Smooth muscle cell of bladder (primary cell): ENCODE measurements at places on chromosomes 5 and 9. TPM values are rescaled to one million over a fixed set of nuclear protein-coding genes. Genes with fewer than 3 reads are reported as not detected.

The CDH10 gene
- total RNA-seq, result 0.14 and 1.7 TPM in 2 replicates

The PSAT1 gene
- total RNA-seq, result 42.9 and 102 TPM in 2 replicates

The PCDHB6 gene
- under 0.01 and 0.09 TPM in 2 replicates for total RNA-seq

The SERINC5 gene
- 16.0 and 16.6 TPM in 2 replicates for total RNA-seq

The CAMK4 gene
- total RNA-seq, result 2.4 and 2.9 TPM in 2 replicates

The PLGRKT gene
- total RNA-seq, result 9.7 and 12.4 TPM in 2 replicates

The RAB3C gene
- total RNA-seq, result under 0.01 TPM in 1 of 2 replicates, not detected in the other

The WHRN gene
- 1.1 and 2.3 TPM in 2 replicates for total RNA-seq

The SH2D3C gene
- under 0.01 and 0.37 TPM in 2 replicates for total RNA-seq

The PROB1 gene
- total RNA-seq, result 0.71 and 1.0 TPM in 2 replicates

The ESM1 gene
- 0.57 and 3.3 TPM in 2 replicates for total RNA-seq

The FABP6 gene
- total RNA-seq, result not detected in 2 replicates

The ARID3C gene
- 0.09 and 0.14 TPM in 2 replicates for total RNA-seq

The TMEM174 gene
- total RNA-seq, result not detected in 2 replicates

The DELE1 gene
- 32.4 and 32.7 TPM in 2 replicates for total RNA-seq

The TSSK1B gene
- total RNA-seq, result 0.09 and 0.14 TPM in 2 replicates

The FBP1 gene
- not detected in 2 replicates for total RNA-seq

The FAT2 gene
- total RNA-seq, result under 0.01 TPM in 2 replicates

The PKD2L2 gene
- total RNA-seq, result 0.18 TPM in 1 of 2 replicates, not detected in the other

The CDO1 gene
- total RNA-seq, result 2.6 and 7.7 TPM in 2 replicates

The SLC9A3 gene
- 0.43 and 0.55 TPM in 2 replicates for total RNA-seq

The TNFSF15 gene
- 0.28 and 0.55 TPM in 2 replicates for total RNA-seq

The SYK gene
- under 0.01 TPM in 2 replicates for total RNA-seq

The C9 gene
- total RNA-seq, result 0.18 TPM in 1 of 2 replicates, not detected in the other

The PLPPR1 gene
- total RNA-seq, result not detected in 2 replicates
